Cerebellar nuclear complex (tissue), 1 donor: ENCODE measurements at places on chromosomes 2 and 18.
A peak's percentile ranks its signal among the peaks of the same experiment; 100 is the strongest.

DNA sequence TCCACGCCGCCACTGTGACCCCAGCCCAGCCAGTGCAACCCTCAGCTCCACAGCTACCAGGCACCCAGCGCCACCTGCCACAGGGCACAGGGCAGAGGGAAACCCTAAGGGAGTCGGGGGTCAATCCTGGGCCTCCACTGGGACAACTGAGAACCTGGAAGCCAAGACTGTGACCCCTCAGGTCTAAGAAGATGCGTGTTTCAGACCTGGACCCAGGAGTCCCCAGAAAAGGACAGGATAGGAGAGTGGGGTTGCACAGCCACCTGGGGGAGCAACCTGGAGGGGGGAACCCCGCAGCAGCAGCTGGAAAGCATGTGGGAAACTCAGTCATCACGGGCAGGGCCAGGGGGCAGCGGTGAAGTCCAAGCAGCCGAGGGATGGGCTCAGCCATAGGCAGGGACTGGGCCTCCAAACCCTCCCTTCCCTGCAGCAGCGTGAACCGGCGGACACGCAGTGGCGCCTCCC is 4.1 kb downstream of the ESPNL start:
- no peak for DNase-seq

DNA sequence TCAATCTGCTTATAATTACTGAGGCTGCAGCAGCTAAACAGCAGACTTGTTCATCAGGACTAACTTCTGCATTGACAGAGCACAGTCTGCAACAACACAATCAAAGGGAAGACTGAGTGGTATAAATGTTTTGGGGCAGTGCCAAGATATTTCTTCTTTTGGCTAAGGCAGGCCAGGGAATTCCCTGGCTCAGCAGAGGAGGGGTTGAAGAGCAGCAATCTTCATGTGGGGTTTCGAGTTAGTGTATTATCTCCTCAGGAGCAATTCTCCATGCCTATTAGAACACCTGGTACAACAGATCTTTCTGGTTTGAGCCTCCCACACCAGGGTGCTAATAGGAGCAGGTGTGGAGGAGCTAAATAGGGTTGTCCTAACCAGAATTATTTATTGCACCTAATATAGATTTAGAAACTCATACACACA is 103.0 kb upstream of the STK17B start:
- no peak for DNase-seq

- no peak for DNase-seq
These were observed 70.3 kb upstream of the PSME4 start for GRCh38 chr2:54041135-54041534.

DNA sequence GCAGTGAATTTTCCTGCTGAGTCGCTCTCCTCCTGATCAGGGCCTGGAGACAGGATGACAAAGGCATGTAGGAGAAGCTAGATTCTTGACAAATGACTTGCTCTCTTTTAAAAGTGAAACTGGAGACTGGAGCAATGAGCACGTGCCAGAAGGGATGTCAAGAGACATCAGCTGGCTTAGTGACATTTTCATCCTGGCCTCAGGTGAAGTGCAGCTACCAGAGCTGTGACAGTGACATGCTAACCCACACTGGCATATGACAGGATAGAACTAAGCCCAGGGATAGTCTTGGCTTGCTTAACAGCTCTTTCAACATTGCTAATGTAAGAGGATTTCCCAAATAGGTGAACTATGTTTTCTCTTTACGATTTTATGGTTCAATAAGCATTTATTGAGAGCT is 757.5 kb upstream of the DDX18 start:
- no peak for DNase-seq

DNA sequence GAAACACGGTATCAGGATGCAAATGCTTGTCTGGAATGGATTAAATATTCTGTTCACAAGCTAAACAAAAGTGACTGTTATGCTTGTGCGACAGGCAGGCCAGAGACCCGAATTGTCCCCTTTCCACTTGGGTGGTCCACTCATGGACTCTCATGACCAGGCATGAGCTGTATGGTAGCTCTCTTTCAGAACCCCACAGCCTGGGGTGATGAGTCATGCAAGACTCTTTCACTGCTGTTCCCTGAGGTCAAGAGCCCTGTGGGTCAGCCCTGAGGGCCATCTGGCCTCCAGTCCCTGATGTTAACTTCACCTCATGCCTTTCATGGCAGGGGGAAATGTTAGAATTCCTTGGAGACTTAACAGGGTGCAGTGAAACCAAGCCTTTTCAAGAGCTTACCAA is 13.7 kb upstream of the SAP130 start:
- no peak for DNase-seq

- no peak for DNase-seq
These were observed 308.5 kb downstream of the KCNS3 start for GRCh38 chr2:18186816-18187613.

DNA sequence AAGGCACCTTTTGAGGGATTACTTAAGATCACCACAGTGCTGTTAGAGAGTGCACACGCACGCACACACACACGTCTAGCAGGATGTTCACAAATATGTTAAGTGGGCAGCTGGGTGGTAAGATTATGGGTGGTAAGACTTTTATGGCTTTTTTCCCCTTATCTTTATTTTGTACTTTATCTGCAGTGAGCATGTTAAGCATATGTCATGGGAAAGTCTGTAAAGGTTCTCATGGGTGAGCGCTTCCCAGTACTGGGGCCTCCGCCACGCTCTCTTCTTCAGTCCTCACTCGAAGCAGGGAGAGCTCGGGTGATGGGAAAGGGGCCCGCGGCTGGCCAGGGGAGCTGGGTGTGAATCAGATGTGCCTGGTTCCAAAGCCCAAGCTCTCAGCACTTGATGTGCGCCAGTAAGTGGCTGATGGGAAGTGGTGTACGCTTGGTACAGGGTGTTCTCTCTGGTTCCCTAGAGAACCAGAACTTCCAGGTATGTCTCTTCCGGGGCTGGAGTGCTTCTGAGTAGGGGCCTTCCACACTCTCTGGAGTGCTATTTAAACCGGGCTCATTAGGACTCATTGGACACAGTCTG is 83.9 kb upstream of the YWHAQ start:
- DNase-seq, result no peak

GRCh38 chr2:44537264-44537663 is 175.5 kb downstream of the CAMKMT start:
- no peak for DNase-seq

DNA sequence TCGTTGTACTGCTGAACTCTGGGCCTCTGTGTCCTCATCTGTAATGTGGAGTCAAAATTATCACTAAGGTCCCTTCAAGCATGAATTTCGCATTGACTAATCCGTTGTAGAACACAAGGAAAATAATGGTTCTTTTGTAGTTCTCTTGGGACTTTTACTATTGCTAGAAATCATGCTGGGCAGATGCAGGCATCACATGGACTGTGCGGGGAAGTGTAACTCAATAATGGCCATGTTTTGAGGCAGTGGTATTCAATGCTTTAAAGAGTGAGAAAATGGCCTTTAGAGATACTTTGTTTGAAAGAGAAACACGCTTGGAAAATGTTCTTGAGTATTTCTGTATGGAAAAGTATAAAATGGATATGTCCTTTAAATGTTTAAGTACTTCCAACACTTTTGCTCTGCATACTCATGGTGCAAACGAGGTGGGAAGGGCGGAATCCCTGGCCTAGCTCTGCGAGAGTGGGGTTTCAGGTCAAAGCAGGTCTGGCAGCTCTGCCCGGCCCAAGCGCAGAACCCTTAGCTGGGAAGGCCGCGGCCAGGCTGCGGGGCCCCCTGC is 117.3 kb upstream of the MSTN start:
- no peak for DNase-seq

DNA sequence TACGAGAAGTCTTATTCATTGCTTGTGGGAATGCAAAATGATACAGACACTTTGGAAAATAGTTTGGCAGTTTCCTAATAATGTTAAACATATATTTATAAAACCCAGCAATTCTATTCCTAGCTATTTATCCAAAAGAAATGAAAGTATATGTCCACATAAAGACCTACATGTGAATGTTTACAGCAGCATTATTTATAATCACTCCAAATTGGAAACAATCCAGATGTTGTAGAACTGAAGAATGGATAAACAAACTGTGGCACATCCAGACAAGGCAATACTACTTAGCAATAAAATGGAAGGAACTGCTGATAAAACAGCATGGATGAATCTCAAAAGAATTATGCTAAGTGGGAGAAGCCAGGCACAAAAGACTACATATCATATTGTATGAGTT is 19.3 kb downstream of the MRPL33 start:
- no peak for DNase-seq

- no peak for DNase-seq
These were observed at the start of gene SNTG2 for GRCh38 chr2:950080-950966. Gene SNTG2 (plus strand): TSS chr2:950849. CDS start chr2:950997, 148 bp downstream.

DNA sequence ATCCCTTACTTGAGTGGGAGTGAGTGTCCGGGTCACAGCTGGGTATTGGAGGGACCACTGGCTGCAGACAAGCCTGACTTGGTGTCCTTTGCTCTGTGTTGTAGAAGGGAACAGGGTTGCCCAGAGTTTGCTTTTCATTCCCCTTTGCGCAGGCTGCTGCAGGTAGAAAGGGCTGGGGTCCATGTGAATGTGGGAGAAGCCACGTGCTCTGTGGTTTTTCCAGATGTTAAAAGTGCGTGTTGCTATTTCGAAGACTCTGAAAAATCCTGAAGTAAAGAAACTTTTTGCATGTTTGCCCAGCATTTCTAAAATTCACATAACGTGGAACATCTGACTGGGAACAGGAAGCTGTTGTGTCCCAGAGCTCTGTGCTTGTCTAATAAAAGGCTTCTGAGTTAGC is 28.8 kb downstream of the GLI2 start:
- DNase-seq, result no peak

GRCh38 chr2:143144813-143145455 is 15.7 kb downstream of the ARHGAP15 start:
- no peak for DNase-seq

DNA sequence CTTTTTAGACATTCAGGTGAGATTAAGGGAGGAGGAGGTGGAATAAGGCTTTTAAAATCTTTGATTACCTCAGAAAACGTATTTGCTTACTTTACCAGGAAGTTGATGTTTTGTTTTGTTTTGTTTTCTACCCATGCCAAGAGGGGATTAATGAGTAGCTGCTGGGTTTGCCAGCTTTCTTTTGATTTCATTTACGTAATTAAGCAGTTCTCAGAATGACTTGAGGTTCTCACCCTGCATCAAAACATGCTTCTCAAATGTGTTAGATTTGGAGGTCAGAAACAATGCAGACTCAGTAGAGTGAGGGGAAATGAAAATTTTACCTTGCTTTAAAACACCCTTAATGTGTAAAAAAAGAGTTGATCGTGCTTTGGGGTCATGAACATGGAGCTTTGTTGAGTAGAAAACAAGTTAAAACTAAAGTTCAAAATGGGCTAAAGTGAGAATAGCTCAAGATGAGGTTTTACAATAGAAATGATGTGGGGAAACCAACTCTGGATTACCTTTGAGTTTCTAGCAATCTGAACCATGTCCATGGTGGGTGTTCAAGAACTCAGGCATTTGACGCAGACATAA is 217.1 kb upstream of the EPAS1 start:
- DNase-seq, result no peak

DNA sequence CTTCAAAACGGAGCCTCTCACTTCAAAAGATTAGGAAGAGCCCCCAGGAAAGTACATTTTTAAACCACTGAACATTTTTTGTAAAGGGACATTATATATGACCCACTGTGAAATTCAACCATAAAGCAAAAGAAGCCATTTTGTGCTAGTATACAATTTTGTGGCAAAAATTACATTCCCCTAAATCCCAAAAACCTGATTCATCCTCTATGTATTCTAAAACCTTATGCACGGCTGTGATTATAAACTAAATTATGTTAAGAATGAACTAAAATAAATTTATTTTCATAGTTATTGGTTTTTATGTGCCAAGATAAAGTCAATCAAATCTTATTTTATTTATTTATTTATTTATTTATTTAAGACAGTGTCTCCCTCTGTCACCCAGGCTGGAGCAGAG is 48.5 kb downstream of the RTN4 start:
- DNase-seq, result no peak

GRCh38 chr2:10383960-10384734 is 64.0 kb downstream of the ODC1 start:
- DNase-seq, result no peak

GRCh38 chr2:66237803-66238379 is 197.0 kb upstream of the MEIS1 start:
- no peak for DNase-seq

- no peak for DNase-seq
These were observed 383.6 kb downstream of the DSEL start for GRCh38 chr18:67132919-67133318.

GRCh38 chr2:102891296-102891695 is 129.5 kb downstream of the TMEM182 start:
- no peak for DNase-seq

- no peak for DNase-seq
These were observed 19.9 kb downstream of the PCARE start for GRCh38 chr2:29054430-29054829.

DNA sequence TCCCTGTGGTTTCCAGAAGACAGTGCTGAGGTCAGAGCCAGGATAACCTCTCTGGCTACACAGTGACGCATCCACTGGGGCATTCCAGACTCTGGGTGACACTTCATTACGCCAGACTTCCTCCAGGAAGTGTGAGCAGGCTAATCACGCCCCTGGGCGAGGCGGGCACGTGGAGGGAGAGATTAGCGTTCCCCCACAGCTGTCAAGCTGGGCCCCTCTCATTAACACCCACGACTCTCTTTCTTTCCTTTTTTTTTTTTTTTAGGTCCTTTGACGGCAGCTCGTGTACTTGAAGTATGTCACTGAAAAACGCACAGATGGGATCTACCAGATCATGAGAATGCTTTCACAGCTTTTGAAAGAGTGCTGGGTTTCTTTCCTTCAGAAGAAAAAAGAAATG is 274.6 kb downstream of the AFF3 start:
- no peak for DNase-seq

- no peak for DNase-seq
These were observed 28.9 kb downstream of the RRM2 start for GRCh38 chr2:10151462-10151861.

DNA sequence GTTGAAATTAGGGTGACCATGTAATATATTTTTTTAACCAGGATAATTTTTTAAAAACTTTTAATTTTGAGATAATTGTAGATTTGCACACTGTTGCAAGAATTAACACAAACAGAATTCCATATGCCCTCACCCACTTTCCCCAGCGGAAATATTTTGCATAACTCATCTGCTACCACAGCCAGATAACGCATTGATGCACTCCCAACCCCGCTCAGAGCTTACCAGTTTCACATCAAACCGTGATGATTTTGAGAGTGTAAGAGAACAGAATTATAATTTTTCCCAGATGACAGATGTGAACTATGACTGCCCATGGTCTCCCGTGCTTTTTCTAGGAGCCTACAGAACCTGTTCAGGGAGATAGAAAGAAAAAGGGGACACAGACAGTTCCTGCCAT is 35.2 kb upstream of the LDLRAD4 start:
- DNase-seq, result no peak

- DNase-seq, result no peak
These were observed 366.6 kb downstream of the METTL4 start for GRCh38 chr18:2204736-2205135.

DNA sequence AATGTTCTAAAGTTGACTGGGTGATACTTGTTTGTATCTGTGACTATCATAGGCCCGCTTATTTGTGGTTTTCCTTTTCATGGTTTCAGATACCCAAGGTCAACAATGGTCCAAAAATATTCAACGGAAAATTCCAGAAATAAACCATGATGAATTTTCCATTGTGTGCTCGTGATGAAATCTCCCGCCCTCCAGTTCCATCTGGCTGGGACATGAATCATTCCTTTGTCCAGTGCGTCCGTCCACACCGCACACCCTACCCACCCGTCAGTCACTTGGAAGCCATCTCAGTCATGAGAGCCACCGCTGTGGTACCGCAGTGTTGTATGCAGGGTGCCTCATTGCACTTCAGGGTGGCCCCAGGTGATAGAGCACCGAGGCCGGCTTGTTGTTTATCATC is 268.2 kb upstream of the PXDN start:
- DNase-seq, result no peak

GRCh38 chr2:192195548-192196418 is 1.1 kb upstream of the TMEFF2 start:
- DNase-seq, result peak; percentile 29
